ENCODE measurements at places on chromosomes 2 and 18.

DNA sequence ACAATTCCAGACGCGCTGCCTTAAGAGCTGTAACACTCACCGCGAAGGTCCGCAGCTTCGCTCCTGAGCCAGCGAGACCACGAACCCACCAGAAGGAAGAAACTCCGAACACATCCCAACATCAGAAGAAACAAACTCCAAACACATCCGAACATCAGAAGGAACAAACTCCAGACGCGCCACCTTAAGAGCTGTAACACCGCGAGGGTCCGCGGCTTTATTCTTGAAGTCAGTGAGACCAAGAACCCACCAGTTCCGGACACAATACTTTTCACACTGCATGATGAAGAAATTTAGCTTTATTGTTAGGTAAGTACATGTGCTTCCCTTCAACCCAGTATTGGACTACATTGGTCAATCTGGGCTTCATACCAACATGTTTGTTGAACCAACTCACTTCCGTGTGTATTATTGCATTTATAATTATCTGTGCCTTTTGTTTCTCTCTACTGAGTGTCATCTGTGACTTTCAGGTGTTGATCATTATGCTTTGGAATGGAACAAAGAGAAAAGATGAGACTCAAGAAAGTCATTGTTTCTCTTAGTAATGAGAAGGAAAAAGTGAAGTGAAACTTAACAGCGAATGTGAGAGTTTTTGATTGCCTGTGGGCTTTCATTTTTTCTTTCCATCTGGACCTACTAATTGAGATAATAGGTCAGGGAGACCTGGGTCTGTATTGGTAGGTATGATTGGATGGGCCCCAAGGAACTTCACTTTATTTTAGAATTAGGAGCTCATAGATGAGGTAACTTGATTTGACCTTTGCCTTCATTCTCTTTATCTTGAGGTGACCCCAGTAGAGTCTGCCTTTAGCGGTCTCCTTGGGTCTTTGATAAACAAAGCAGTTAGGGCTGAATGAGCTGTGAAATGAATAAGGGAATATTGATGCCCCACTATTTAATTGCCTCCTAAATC lies 76.1 kb upstream of the CAVIN2 start:
- no peak for DNase-seq

- DNase-seq = no peak
Observed at GRCh38 chr2:190468814-190469569, 60.8 kb downstream of the MFSD6 start.

- no peak for DNase-seq
Observed at GRCh38 chr18:13516855-13517254, 209.5 kb downstream of the FAM210A start.

DNA sequence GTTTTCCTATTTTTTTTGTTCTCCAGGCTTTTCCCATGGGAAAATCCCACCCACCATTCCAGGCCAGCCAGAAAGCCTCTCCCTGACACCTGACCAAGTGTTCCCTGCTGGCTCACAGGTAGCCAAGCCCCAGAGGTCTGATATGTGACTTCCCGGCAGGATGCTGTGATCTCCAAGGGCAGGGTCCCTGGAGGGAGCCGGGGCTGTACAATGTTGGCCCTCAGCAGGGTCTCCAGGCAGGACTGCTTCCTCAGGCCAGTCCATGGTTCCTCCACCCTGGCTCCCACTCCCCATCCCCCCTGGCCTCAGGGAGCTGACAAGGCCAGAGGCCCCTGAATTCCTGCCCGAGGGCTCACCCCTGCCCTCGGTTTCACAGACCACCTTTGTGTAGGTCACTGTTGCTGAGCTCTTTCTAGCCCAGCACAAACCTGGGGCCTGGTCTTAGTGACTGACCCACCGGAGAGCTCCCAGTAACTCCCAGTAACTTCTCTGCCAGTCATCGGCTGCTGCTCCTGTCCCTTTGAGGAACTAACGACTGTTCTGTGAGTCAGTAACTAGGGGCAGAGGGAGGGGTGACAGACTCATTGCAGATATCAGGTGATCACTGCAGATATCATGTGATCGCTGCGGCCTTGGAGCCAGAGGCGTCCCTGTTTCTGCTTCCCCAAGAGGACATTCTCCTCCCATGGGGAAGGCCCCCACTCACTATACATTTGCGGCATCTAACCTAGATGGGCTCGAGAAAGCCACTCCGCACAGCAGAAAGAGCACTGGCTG lies 38.7 kb downstream of the SDC1 start:
- DNase-seq = no peak

GRCh38 chr2:112920923-112921532 lies 10.1 kb downstream of the IL37 start:
- DNase-seq = no peak

DNA sequence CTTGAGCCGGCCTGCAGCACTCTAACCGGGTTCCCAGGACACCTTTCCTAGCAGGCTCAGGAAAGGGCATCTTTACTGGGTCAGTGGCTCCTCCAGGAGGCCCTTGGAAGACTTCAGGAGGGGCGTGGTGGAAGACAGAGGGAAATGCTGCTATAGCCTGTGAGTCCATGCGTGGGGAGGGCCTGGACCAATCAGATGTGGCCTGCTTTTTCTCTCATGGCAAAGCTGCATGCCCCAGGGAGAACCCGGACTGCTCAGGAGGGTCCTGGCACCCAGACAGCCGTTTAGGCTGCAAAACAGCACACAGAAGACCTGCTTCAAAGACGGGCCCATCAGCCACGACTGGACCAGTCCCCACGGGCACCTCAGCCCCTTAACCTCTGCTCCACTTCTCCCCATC lies 84.4 kb downstream of the EIPR1 start:
- no peak for DNase-seq

DNA sequence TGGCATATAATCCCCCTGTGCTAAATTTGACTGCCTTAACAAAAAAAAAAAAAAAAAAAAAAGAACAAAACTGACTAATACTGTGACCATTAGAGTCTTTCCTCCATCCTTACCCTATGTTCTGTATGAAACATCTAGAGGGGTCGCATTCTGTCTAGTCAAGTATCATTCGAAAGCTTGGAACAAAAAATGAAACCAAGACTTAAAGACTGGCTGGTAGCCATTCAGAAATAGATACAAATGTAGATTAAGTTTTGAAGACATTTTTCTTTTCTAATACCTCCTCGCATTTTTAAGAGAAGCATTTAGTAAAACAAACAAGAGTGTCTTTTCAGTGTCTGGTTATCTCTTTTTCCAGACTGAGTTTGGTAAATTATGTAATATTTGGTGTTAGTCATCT lies 66.7 kb downstream of the SPATS2L start:
- no peak for DNase-seq

DNA sequence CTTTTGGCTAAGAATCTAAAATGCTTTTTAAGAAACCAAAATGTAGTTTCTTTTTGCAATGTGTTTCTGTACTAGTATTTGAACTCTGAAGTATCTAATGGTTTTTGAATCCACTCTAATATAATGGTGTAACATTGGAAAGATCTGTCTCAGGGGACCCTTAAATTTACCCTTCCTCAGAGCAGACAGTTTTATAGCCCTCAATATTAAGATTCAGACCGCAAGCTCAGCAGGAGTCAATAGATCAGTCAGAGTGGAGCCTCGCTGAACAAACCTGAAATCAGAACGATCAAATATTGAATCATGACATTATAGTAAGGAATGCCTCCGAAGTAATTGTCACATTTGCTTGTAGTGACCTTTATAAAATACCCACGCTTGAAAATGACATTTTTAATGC lies 18.3 kb downstream of the SGPP2 start:
- DNase-seq = no peak

- no peak for DNase-seq
Observed at GRCh38 chr2:119024152-119024551, 82.2 kb downstream of the MARCO start.

- DNase-seq = no peak
Observed at GRCh38 chr2:27875089-27875881, 14.9 kb downstream of the RBKS start.

GRCh38 chr18:48715711-48716361 lies 177.0 kb downstream of the CTIF start:
- no peak for DNase-seq

DNA sequence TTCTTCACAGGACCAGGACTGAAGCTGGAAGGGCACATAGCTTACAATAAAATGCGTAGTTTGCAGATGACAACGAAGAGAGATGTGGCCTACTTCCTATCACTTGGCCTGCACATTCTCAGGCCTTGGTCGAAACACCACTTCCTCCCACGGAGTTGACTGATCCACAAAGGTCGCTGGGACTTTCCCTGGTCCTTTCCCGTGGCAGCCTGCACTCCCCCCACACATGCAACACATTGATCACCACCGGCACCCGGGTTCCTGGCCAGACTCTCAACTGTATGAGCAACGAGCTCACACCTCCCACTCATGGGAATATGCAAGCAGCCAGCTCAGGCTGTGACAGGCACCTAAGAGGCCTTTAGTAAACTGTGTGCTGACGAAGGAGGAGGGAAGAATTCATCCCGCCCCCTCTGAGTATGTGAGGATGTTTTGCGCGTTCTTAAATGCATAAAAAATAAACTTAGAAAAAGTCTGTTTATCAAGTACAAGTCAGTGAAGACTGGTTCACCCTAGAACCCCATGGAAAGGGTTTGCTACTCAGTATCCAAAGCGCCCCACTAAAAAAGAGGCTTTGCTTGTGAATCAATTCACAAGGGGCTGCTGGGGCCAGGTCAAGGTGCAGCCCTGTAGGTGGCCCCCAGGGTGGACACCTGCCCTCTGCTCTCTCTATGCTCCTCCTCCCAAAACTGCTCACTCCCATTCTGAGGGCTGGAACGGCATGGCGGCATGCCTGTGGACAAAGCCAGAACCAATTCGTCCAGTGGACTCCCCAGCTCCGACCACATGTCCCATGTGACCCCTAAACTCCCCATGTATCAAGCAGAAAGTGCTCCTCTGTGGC lies 154.3 kb downstream of the EIPR1 start:
- peak; percentile 90 for DNase-seq

DNA sequence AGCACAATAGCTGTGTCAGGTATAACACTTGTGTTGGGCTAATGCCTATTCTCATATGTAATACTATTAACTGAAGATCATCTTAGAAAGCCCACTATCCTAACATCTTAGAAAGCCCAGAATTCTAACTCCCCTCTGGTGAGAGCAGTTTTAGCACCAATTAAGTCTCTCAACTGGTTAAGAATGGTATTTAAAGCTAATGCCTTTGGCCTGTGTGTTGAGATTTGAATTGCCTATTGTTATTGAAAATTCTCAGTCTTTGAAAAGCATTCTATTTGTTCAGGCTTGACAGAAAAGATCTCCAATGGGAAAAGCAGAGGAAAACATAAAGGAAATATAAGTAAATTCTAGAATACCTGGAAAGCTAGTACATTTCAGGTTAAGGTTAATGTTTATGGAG lies 352.5 kb downstream of the ARHGAP15 start:
- no peak for DNase-seq

GRCh38 chr2:234823877-234824376 lies 127.9 kb upstream of the SH3BP4 start:
- no peak for DNase-seq

- DNase-seq = no peak
Observed at GRCh38 chr18:6830916-6831315, 101.4 kb downstream of the ARHGAP28 start.
